Epithelial cell of umbilical artery (primary cell): ENCODE measurements at places on chromosomes 2 and 18. TPM values are rescaled to one million over a fixed set of nuclear protein-coding genes. Genes with fewer than 3 reads are reported as not detected.

RAB1A gene
- 109 and 123 TPM in 2 replicates for total RNA-seq

NEU2 gene
- not detected in 2 replicates for total RNA-seq

TFCP2L1 gene
- under 0.01 TPM in 1 of 2 replicates, not detected in the other for total RNA-seq

AKAIN1 gene
- not detected in 2 replicates for total RNA-seq

MAPRE3 gene
- 0.65 and 1.1 TPM in 2 replicates for total RNA-seq

GALNT14 gene
- total RNA-seq, result 1.4 and 2.6 TPM in 2 replicates

CD226 gene
- under 0.01 TPM in 1 of 2 replicates, not detected in the other for total RNA-seq

POTEF gene
- under 0.01 TPM in 1 of 2 replicates, not detected in the other for total RNA-seq

UBR3 gene
- 29.2 and 33.7 TPM in 2 replicates for total RNA-seq

BMPR2 gene
- total RNA-seq, result 27.5 and 30.2 TPM in 2 replicates

TEKT4 gene
- not detected in 2 replicates for total RNA-seq

MROH2A gene
- total RNA-seq, result not detected in 2 replicates

IL1RL1 gene
- 68.5 and 69.1 TPM in 2 replicates for total RNA-seq

KCNF1 gene
- total RNA-seq, result 2.3 TPM in 1 of 2 replicates, not detected in the other

INO80B gene
- 11.7 and 23.1 TPM in 2 replicates for total RNA-seq

SUMO1 gene
- 149 and 208 TPM in 2 replicates for total RNA-seq

STPG4 gene
- total RNA-seq, result under 0.01 TPM in 1 of 2 replicates, not detected in the other

GAREM1 gene
- total RNA-seq, result 0.15 and 0.32 TPM in 2 replicates

SAP130 gene
- total RNA-seq, result 2.6 and 7.0 TPM in 2 replicates

LRRC30 gene
- total RNA-seq, result not detected in 2 replicates

STRADB gene
- 17.5 and 30.1 TPM in 2 replicates for total RNA-seq
